ENCODE measurements at places on chromosomes 6 and 20.

DNA sequence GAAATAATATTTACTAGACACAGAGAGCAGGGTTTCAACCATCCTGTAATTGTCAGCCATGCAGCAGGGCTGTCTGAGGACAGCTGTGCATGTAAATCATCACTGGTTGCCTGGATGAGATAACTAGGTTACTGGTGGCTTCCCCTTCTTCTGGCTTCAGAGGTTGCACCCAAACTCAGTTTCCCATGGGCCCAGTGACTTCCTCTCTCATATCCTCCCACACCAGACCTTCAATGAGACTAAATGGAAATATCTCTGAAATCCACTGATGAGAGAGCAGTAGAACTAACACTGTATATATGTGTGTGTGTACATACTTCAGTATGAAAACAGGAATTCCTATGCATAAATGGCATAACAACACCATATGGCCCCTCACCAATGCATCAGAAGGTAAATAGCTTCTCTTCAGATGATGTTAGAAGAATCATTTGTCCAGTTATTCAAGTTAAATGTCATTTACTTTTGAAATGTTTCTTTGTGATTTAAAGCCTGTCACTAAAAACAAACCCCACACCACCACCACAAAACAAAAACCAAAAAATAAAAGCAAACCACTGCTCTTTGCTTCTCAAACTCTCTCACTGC, 51.0 kb upstream of the IL20RA start:
- peak; percentile 42 for DNase-seq

DNA sequence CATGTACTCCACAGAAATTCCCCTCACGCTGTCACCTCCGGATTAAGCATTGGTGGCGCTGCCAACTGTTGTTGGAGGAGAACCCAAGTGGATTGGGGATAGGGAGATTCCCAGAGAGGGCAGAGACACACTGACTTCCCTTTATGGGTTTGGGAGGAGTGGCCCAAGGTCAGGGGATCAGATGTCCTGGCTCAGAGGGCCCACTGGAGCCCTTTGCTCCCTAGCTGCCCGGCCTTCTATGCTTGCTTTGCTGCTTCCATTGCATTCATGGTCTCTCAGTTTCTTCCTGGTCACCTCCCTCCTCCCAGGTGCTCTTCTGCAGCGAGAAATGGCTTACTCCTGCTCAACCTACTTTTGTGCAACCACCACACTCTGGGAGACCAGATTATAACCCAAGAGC, 14.3 kb downstream of the CUL9 start:
- no peak for DNase-seq

DNA sequence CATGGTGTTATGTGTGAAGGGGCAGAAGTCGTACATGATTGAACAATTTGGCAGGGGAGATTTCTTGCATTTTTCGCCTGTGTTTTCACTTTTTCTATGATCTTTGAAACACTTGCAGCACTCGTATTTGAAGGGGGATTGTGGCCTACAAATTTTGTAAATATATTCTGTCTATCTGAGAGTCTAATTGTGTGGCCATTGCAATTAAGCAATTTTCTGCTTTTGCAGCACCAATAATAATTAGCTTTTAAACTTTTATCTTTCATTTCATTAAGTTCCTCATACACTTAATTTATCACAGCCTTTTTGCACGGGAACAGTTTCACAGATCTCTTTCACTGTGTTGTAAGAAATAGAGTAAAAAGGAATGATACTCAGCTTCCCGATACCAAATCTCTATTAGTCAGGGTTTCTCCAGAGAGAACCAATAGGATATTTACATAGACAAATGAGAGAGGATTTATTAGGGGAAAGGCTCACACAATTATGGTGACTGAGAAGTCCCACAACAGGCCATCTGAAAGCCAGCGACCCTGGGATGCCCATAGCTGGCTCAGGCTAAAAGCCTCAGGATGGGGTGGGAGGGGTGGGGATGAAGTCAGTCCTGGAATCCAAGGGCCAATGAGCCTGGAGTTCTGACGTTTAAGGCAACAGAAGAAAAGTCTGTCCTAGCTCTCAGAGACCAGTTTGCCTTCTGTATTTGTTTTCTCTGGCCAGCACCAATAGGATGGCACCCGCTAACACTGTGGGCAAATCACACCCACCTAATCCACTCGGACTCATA, 58.3 kb downstream of the KIF6 start:
- no peak for DNase-seq

GRCh38 chr6:69735027-69735426, 61.8 kb downstream of the LMBRD1 start:
- DNase-seq, result no peak

- DNase-seq, result no peak
These were observed 233.8 kb downstream of the SIM1 start for GRCh38 chr6:100230953-100231316.

- DNase-seq, result no peak
These were observed 26.9 kb downstream of the DDX27 start for GRCh38 chr20:49245921-49246740.

DNA sequence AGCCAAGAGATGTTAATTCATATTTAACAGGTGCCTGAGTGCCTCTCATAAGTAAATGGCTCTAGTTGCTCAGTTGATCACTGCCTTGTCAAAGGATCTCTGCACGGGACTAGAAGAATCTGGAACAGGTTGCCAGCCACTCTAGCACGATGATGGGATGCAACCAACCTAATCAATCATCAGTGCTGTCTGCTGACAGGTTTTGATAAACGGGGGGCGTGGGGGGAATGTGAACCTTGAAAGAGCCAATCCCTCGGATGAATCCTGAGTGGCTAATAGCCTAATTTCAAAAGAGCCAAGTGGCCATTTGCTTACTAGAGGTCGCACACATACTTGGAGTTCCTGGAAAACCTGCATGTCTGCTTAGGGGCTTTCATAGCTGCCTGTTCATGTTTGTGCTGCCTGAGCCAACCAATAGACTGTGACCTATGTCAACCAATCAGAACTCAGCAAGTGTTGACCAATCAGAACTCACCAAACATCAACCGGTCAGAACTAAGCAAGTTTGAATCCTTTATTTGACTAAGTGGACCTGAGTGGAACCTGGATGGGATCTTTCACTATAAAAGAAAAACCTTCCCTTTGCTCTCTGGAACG, 43.5 kb upstream of the ECI2 start:
- DNase-seq, result no peak

GRCh38 chr6:34295721-34296120, 46.9 kb upstream of the SMIM29 start:
- peak; percentile 39 for DNase-seq

DNA sequence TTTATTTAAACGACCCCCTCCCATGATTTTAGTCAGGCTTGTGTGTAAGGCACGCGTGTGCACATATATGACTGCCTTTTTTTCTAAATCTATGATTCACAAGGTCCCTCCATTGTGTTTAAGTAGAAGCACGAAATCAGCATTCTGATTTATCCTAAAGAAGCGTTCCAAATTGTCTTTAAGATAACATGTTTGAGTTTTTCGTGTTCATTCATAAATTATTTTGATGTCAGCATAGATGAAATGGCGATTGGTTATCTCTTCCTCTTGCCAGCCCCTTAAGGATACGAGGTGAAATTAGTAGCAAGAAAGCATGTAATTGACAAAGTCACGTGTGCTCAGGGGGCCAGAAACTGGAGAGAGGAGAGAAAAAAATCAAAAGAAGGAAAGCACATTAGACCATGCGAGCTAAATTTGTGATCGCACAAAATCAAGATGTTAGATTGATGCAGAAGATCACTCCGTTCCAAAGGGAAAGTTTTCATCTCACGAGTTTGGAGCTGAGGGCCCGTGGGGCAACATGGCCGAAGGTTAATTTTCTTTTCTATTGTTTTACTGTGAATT, at the start of gene LIN28B:
Gene LIN28B, plus strand, starts transcription at position 377 of the 564 bp plus-strand sequence. Its CDS starts 144 bp downstream, at position 521.
- no peak for DNase-seq

DNA sequence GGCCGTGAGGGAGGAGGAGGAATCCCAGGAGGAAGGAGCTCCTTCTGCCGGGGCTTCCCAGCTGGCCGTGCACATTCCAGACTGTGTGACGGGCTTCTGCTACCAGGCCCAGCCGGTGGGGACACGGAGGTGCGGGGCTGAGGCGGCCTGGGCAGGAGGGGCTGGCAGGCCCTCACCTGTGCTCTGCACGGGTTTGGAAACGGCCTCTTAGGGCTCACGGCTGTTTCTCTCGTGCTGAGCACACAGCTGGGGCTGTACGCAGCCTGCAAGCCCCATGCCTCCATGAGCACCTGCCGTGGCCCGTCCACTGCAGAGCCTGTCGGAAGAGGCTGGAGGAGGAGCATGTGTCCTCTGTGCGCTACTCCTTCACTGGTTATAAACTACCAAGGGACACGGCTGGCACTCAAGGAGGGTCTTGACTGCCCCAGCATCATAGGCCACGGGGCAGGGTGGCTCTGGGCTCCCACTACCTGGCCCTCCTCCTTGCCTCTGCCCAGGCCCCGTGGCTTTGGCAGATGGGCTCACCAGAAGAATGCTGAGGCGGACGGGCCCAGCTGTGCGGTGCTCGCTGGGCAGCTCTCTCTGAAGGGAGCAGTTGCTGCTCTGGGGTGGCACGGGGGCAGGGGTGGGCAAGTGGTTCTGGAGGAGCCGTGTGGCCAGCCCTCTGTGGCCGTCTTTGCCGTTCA, 15.8 kb downstream of the NPEPL1 start:
- DNase-seq, result no peak

GRCh38 chr20:46820682-46821081, 74.0 kb upstream of the EYA2 start:
- DNase-seq, result no peak

GRCh38 chr20:50578778-50579165, 68.6 kb downstream of the PTPN1 start:
- DNase-seq, result no peak

DNA sequence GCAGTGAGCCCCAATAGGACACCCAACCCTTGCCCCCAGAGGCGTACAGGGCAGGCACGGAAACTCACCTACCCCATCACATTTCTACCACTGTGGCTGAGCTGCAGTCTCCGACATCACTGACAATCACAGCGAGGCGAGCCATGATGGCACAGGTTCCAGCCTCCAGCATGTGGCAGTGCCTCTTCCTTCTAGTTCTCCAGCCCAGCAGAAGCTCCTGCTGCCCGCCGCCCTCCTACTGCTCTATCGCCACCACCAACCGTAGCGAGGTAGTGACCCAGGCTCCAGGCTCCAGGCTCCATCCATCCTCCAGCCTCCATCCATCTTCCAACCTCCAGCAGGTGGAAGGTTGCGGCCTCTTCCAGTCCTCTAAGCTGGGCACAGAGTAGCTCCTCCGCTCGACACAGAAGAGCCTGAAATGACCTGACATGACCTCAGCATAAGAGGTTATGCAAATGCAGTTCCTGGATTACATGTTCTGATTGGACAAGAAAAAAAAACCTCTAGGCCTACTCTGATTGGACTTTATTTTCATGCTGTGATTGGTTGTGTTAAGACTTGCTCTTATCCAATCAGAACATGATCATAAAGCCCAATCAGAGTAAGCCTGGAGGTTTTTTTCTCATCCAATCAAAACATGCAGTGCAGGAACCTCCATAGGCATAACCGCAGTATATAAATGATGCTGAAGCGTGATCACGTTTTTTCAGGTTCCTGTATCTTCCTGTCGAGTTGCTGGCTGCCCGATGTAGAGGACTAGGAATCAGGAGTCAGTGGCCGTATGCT, 438.9 kb upstream of the ZNF337 start:
- no peak for DNase-seq

DNA sequence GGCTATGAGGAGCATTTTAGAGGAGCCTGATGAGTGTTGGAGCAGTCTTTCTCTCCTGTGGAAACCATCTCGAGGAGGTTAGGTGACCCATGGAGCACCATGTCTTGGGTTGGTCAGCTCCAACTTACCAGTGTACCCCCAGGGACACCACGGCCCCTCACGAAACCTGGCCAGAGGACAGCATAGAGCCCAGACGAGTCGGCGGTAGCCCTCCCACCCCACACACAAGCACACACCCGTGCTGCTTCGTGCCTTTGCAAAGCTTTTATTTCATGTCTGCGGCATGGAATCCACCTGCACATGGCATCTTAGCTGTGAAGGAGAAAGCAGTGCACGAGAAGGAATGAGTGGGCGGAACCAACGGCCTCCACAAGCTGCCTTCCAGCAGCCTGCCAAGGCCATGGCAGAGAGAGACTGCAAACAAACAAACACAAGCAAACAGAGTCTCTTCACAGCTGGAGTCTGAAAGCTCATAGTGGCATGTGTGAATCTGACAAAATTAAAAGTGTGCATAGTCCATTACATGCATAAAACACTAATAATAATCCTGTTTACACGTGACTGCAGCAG, 53.6 kb downstream of the EZR start:
- peak; percentile 16 for DNase-seq

DNA sequence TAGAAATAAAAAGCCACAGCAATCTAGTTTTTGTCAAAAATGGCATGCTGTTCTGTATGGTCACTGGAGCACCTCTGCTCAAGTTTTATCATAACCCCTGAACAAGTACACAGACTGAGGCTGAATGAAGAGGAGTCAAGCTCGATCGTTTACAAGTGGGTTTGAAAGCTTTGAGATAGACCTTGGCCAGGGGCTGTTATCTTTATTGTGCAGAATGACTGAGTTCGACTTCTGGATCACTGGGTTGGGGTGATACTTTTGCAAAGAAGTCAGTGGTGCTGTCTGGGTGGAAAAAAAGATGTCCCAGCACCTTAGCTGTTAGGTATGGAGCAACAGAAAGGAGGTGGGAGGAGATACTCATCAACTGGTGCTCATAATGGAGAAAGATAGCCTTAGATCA, 446.0 kb downstream of the HACE1 start:
- DNase-seq, result no peak

GRCh38 chr6:78525976-78526375, 341.4 kb upstream of the IRAK1BP1 start:
- no peak for DNase-seq

- peak; percentile 35 for DNase-seq
These were observed 549 bp upstream of the CSE1L start for GRCh38 chr20:49045440-49046086.

- DNase-seq, result no peak
These were observed 261.0 kb upstream of the RIN2 start for GRCh38 chr20:19497064-19497463.

DNA sequence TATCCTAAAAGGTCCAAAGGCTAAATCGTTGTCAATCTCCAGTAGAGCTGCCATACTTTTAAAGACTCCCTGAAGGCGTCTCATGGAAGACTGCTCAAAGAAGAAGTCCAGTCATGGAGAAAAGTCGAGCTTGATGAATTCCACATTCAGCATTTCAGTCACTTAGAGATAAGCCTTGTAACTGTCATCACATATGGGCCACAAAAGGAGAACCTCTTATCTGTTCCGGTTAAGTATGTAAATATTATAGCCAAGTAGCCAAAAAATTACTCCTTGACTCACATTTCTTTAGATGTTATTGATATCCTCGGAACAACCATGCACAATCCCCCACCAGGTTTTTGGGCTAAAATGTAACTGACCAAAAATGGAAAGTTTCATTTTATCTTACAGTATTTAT, 9.8 kb upstream of the CNKSR3 start:
- no peak for DNase-seq

Data from CD4-positive, alpha-beta T cell treated with Interleukin-15 for 1 hour (primary cell).